Activated CD8-positive, alpha-beta memory T cell treated with anti-CD3 and anti-CD28 coated beads, Interleukin-2, amount 10 ng/mL, durations not matched to agents 7 days and 5 days (primary cell): ENCODE measurements at places on chromosomes 13 and 19. TPM values are rescaled to one million over a fixed set of nuclear protein-coding genes. Genes with fewer than 3 reads are reported as not detected.

- H3K27me3 ChIP-seq = peaks cover 11% of the 10 kb centered on the region
- no peak for DNase-seq
- H3K4me1 ChIP-seq = no peaks in the 10 kb centered on the region
These were observed 305.6 kb upstream of the TMTC4 start for GRCh38 chr13:100980171-100980570.

- no peak for DNase-seq
- H3K27me3 ChIP-seq = peaks cover 9% of the 10 kb centered on the region
- no peak overlapping the region for H3K4me3 ChIP-seq
- peaks cover 2% of the 10 kb centered on the region for H3K36me3 ChIP-seq
These were observed 8.7 kb upstream of the SERPINE3 start for GRCh38 chr13:51330791-51331190.

- no peak overlapping the region for H3K27ac ChIP-seq
- DNase-seq = peak; percentile 36
- no peaks in the 10 kb centered on the region for H3K36me3 ChIP-seq
- no peak overlapping the region for H3K4me3 ChIP-seq
- no peaks in the 10 kb centered on the region for H3K27me3 ChIP-seq
- H3K4me1 ChIP-seq = no peaks in the 10 kb centered on the region
These were observed 126.2 kb upstream of the SPACA7 start for GRCh38 chr13:112249644-112250610.

DNA sequence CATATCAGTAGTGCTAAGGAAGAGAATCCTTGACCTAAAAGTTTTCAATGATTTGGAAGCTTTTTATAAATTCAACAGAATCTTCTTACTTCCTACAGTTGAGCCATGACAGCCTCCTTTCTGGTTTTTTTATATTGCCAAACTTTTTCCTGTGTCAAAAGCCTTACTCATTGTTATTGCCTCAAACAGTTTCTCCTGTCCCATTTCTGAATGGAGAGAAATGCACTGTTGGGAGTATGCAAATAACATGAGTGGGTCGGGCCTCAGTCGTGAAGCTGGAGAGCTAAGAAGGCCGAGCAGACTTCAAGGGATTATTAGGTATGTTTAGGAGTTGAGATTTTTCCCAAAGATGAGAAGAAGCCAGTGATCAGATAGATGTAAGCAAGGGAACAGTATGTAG, 766.4 kb upstream of the KLHL1 start:
- H3K27me3 ChIP-seq = no peaks in the 10 kb centered on the region
- no peak for DNase-seq
- no peaks in the 10 kb centered on the region for H3K36me3 ChIP-seq
- H3K4me3 ChIP-seq = no peak overlapping the region

DNA sequence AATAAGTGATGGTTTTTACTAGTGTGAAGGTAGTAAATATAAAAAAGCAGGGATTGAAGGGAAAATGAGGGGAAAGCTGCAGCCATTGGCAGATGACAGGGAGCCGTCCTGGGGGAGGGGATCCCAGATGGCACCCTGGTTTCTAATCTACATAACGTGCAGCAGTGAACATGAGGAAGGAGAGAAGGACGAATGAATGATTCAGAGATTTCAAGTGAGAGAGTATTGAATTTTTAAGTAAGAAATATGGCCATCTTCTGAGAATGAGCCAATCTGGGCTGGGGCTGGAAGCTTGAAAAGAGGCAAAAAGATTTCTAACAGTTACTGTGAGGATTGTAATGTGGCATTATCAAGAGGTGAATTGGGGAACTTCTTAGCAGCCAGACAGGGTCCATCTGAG, 414.2 kb downstream of the MYO16 start:
- no peak for DNase-seq
- H3K4me1 ChIP-seq = no peaks in the 10 kb centered on the region
- H3K27ac ChIP-seq = no peak overlapping the region
- H3K4me3 ChIP-seq = no peak overlapping the region
- H3K27me3 ChIP-seq = no peaks in the 10 kb centered on the region

DNA sequence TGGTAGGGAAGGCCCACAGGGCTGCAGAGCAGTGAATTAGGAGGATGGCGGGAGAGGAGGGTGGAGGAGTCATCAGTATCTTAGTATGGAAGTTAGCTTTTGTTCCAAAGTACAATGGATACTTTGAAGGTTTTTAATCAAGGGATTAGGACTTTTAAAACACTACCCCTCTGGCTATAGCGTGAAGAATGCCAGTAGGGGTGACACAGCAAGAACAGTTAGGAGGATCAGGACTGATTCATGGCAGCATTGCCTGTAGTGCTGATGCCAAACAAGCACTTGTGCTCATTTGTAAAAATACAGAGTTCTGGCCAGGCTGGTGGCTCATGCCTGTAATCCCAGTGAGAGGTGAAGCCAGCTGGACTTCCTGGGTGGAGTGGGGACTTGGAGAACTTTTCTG, 46.2 kb downstream of the SKA3 start:
- H3K4me3 ChIP-seq = no peak overlapping the region
- peaks cover 16% of the 10 kb centered on the region for H3K27me3 ChIP-seq
- H3K27ac ChIP-seq = no peak overlapping the region
- DNase-seq = no peak
- no peaks in the 10 kb centered on the region for H3K4me1 ChIP-seq

- DNase-seq = no peak
- no peaks in the 10 kb centered on the region for H3K4me1 ChIP-seq
- H3K4me3 ChIP-seq = no peak overlapping the region
- H3K27me3 ChIP-seq = no peaks in the 10 kb centered on the region
- no peaks in the 10 kb centered on the region for H3K36me3 ChIP-seq
These were observed 337.6 kb upstream of the ARGLU1 start for GRCh38 chr13:106905380-106906162.

- no peaks in the 10 kb centered on the region for H3K4me1 ChIP-seq
- peaks cover 2% of the 10 kb centered on the region for H3K36me3 ChIP-seq
- no peak for DNase-seq
- no peak overlapping the region for H3K4me3 ChIP-seq
- no peaks in the 10 kb centered on the region for H3K27me3 ChIP-seq
These were observed 14.8 kb downstream of the CEBPG start for GRCh38 chr19:33388231-33388724.

GRCh38 chr13:29901710-29902631, 51.6 kb upstream of the UBL3 start:
- H3K27ac ChIP-seq = peak overlapping the region; percentile 75
- peaks cover 26% of the 10 kb centered on the region for H3K4me1 ChIP-seq
- H3K4me3 ChIP-seq = peak overlapping the region; percentile 67
- H3K36me3 ChIP-seq = peaks cover 8% of the 10 kb centered on the region
- H3K27me3 ChIP-seq = peaks cover 5% of the 10 kb centered on the region

DNA sequence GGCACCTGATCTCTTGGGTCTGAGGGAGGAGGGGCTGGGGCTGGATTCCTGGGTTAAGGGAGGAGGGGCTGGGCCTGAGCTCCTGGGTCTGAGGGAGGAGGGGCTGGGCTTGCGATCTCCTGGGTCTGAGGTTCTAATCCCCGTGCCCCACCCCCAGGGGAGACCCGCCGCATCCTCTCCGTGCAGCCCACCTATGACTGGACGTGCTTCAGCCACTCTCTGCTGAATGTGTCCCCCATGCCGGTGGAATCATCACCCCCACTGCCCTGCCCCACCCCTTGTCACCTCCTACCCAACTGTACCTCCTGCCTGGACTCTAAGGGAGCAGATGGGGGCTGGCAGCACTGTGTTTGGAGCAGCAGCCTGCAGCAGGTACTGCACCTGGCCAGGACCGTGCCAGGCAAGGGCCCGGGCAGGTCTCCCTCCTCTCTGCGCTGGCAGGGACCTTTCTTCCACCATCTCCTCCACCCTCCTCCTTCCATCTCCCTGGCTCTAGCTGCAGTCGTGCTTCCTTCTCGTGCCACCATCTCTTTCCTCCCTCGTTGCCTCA, 27.1 kb downstream of the CNFN start:
- no peak overlapping the region for H3K27ac ChIP-seq
- H3K36me3 ChIP-seq = peaks cover 14% of the 10 kb centered on the region
- H3K27me3 ChIP-seq = no peaks in the 10 kb centered on the region
- H3K4me1 ChIP-seq = peaks cover 5% of the 10 kb centered on the region
- DNase-seq = no peak

DNA sequence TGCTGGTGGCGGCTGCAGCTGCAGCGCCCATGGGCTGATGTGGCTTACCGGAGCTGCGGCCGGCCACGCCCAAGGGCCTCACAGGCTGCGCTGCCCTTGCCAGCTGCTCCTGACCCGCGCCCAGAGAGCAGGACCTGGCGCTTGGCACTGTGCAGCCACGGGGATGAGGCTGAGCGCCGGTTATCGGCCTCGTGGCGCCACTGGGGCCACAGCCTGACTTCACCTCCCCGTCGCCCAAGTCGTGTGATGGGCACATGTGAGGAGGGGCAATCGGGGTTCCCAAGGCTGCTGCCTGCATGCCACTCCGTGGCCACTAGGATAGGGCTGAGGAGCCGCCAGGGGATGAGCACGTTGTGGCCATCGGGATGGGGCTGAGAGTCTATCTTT, 77.2 kb upstream of the PABPC3 start:
- H3K27ac ChIP-seq = no peak overlapping the region
- H3K27me3 ChIP-seq = peaks cover 48% of the 10 kb centered on the region
- peak overlapping the region; percentile 22 for H3K4me3 ChIP-seq
- no peaks in the 10 kb centered on the region for H3K36me3 ChIP-seq
- DNase-seq = no peak

GRCh38 chr13:108657519-108657918, 28.1 kb downstream of the MYO16 start:
- no peak overlapping the region for H3K27ac ChIP-seq
- no peaks in the 10 kb centered on the region for H3K36me3 ChIP-seq
- no peaks in the 10 kb centered on the region for H3K4me1 ChIP-seq
- DNase-seq = no peak

GRCh38 chr13:75181906-75182305, 300.1 kb downstream of the TBC1D4 start:
- H3K27me3 ChIP-seq = no peaks in the 10 kb centered on the region
- H3K27ac ChIP-seq = no peak overlapping the region
- H3K4me1 ChIP-seq = no peaks in the 10 kb centered on the region
- no peaks in the 10 kb centered on the region for H3K36me3 ChIP-seq
- H3K4me3 ChIP-seq = no peak overlapping the region

Gene ECSIT
- total RNA-seq = 36.2 TPM

Gene RLN3
- total RNA-seq = not detected

Gene ZNF225
- total RNA-seq = 6.2 TPM

Gene ZNF560
- not detected for total RNA-seq

Gene RASAL3
- 172 TPM for total RNA-seq

Gene C19orf38
- total RNA-seq = 1.2 TPM
